PC-9 (cell line): ENCODE measurements at places on chromosomes 5 and 9.

DNA sequence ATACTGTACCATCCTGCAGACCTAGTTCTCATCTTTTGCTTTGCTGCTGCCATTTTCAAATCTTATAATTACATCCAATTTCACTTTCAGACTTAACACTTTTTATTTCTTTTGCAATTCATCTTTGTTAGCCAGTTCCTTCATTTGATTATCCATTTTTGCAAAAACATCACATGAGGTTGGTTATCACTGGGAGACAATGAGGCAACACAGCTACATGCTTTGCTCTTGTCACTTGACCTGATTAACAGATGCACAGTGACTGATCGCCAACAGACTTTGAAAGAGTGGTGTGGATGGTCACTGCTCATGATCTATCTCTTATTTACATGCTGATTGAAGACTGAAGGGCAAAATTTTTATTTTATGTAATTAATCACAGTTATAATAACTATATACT is 17.0 kb upstream of the RNF20 start:
- no peak for DNase-seq

DNA sequence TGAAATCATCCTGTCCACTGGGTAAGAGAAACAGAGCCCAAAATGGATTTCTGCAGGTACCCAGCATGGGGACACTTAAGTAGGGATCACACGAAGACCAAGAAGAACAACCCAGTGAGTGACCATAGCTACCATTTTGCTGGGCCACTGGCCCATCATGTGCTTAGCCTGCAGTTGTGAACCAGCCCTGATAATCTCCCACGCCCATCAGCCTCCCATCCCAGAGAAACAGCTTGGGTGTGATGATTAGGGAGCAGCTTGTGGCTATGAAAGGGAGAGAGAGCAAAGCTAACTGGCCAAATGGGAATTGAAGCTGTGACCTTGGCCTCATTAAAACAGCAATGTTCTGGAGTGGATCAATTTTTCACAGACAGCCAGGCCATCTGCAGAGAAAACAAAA is 138.5 kb downstream of the SLC24A2 start:
- no peak for DNase-seq

- no peak for DNase-seq
Measured at GRCh38 chr5:25858019-25858418, 1180.4 kb downstream of the CDH9 start.

DNA sequence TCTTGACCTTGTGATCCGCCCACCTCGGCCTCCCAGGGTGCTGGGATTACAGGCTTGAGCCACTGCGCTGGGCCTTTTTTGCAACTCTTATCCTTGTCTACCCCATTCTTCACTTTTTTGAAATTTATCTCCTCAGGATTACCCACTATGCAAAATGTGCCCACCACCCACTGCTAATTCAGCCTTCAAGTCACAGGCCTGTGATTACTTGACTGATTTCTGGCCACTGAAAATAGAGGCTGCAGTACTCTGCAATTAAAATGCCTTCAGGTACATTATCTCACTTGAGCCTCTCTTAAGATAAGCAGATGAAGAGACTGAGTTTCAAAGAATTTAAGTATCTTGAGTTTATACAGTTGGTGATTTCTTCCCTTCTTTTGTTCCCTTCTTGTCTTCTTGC is 112.4 kb upstream of the SPATA31D4 start:
- DNase-seq = no peak

DNA sequence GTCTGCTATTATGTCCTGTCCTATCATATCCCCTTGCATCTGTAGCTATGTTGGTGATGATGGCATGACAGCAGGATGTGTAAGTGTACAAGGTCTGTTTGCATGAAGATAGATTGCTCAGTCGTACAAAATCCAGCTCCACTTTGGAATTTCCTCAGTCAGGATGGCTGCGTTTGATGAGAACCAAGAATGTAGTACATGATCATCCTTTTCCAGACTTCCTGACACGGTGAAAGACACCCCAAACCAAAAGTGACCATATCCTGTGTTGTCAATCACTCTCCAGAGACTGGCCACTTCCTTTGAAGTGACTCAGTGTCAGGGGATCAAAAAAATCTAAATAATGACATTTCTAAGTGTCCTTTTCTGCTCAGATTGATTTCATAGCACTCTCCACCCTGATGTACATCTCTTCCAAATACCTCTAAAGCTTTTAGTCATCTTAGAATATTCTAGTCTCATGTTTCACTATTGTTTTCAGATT is 213.4 kb downstream of the PLK2 start:
- DNase-seq = no peak

- no peak for DNase-seq
Measured at GRCh38 chr5:15442193-15442570, 57.8 kb upstream of the FBXL7 start.

DNA sequence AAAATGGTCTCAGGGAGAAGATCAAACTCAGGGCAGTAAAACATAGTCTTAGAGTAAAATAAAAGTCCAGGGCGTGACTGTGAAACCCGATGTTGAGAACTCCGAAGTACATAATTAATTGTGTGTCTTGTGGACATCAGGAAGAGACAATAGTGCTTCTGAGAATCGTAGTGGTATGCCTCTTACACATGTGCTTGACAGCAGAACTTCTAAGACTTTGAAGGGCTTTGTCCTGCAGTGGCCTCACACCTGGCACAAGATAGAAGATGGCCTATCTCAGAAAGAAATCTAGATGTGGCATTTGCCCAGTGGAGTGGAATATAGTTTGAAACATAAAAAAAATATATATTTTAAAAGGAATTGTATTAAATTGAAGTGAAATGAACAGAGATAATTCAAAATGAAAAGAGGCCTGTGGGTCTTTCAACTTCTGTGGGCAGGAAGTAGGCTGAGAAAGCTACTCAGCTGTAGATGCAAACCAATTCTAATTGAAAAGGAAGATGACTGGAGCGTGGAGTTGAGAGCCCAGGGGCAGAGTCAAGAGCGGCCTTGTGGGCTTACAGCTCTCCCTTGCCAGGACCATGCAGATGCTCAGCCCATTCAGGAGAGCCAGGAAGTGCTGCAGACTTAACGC is 468.4 kb downstream of the KDM4C start:
- no peak for DNase-seq

DNA sequence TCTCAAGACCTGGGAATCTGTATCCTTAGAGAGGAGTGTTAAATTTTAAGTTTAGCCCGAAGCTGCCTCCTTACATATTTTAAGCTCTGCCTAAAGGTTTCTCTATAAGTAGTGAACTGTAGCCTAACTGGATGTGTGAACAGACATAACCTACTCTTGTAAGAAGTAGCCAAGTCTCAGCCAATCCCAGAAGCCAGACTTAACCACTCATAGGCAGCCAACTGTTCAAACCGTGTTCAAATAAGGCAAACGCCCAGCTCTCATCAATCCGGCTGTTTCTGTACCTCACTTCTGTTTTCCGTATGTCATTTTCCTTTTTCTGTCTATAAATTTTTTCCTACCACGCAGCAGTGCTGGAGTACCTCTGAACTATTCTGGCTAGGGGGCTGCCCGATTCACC is 58.7 kb upstream of the HRH2 start:
- DNase-seq = no peak

GRCh38 chr9:90147426-90147825 is 495.2 kb downstream of the DIRAS2 start:
- no peak for DNase-seq

DNA sequence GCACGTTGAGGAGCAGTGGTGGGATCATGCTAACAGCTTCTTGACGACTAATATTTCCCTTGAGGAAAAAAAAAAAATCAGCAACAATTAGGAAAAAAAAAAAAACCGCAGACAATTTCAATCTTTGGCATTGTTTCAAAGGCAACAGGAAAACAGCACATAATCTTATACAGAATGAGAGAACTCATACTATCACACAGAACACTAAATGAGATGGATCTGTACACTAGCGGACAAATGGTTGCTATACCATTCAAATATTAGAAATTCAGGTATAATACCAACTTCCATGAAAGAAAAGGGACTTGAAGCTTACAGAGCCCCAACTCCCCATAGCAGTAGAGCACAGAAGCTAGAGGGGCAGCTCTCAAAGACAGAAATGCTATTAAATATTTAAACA is 9.6 kb downstream of the NSUN2 start:
- DNase-seq = no peak

- no peak for DNase-seq
Measured at GRCh38 chr5:173642895-173643481, 26.5 kb upstream of the BOD1 start.

- DNase-seq = no peak
Measured at GRCh38 chr5:119913425-119913824, 284.1 kb downstream of the FAM170A start.

DNA sequence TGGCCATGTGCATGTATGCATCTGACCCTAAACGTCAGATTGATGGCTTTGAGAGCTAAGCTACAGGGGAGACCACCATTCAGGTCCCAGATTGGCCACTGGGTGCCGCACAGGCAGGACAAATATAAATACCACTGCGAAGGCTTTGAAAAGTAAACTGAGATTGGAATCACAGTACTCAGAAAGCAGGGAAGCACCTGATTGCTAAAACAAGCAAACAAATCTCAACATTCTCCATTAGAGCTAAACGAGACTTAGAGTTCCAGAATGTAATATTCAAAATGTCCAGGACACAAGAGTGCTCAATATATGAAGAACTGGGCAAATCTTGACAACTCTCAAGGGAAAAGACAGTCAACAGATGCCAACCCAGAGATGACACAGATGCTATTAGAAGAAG is 61.0 kb upstream of the GFPT2 start:
- DNase-seq = no peak

- no peak for DNase-seq
Measured at GRCh38 chr5:99156688-99157087, 227.9 kb upstream of the CHD1 start.

DNA sequence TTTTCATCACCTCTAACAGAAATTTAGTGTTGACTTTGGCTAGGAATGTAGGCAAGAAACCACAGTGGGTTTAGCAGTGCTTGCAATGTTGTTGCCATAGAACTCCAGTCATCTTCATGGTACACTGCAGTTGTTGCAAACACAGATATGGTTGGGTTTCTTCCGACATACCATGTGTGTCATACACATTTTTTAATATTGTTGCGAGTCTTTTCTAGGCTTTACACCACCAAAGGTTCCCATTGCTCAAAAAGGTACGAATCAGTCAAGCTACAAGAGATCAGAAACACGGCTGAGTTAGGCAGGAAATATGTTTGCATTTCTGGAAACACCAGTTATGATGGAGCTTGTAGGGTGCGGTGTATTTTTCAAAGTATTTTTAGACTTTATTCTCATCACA is 172.4 kb downstream of the SYK start:
- DNase-seq = no peak
